ENCODE measurements at places on chromosomes 12 and 14.

DNA sequence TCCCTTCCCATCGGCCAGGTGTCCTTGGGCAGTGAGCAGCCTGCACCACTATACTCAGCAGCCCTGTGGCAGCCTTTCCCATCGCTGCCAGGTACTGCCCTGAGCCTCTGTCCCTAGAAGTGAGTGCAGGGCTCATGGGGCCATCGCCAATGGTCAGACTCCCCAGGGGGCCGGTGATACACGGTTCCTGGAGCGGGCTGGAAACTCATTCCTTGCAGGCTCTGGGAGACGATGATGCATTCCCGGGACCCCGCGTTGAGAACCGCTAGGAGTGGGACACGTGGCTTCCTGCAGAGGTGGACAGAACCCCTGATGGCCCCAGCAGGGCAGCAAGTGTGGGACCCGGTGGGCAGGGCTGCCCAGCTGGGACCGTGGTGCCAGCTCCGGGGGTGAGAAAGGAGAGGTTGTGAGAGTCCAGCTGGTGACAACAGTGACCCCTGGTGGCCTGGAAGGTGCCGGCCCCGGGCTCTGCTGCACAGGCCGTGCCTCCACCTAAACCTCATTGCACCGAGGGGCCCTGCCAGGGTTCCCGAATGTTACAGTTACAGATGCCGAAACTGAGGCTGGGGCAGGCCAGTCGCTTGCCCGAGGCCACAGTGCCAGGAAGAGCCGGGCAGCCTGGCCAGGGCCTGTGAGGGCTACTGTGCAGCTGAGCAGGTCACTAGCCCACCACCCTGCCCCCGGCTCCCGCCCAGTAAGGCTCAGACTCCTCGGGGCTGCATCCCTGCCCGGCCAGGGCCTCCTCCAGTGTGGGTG lies 33.8 kb downstream of the FBRSL1 start:
- peak; percentile 90 for DNase-seq

DNA sequence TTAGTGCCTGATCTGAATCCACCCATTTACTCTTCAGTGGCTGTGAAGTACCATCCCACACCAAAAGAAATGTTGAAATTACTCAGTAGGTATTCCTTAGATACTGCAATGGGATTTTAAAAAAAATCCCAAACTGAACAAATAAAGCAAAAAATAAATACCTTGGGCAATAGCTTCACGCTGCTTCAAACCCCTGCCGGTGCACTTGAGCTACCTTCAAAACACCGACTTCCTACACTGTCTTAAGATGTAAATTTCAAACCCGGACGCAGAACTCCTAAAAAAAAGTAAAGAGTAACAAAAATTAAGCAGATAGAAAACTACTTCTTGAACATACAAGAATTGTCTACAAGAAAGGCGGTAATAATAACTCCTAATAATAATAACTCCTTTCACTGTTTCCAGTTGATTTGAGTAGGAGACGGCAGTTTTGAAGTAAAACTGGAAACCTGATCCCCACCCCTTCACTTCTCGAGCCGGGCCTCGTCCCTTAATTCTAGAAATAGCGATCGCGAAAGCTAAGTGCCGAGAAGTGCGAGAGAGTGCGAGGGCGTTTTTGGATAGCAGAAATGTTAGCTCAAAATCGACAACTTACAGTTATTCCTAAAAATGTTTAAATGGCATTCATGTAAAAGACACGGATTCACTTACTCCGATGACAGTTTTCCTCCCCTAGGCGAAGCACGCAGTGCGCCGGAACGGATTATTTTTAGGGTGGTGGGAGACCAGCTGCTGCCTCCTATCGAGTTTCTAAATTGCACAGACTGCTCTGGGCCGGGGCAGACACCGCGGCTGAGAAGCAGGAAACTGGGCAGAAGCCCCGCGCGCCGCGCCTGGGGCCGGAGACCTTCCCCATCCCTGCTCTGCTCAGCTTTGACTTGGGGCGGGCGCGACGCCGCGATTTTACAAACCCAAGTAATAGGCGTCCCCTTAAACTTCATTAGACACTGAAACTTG lies at the start of gene ABCC9:
Gene ABCC9 (minus strand): TSS at position 878 of the 957 bp plus-strand sequence. CDS start 4,752 bp downstream, outside the sequence.
- no peak for DNase-seq

- DNase-seq: no peak
Observed at GRCh38 chr12:132453361-132454192, 36.4 kb upstream of the FBRSL1 start.

DNA sequence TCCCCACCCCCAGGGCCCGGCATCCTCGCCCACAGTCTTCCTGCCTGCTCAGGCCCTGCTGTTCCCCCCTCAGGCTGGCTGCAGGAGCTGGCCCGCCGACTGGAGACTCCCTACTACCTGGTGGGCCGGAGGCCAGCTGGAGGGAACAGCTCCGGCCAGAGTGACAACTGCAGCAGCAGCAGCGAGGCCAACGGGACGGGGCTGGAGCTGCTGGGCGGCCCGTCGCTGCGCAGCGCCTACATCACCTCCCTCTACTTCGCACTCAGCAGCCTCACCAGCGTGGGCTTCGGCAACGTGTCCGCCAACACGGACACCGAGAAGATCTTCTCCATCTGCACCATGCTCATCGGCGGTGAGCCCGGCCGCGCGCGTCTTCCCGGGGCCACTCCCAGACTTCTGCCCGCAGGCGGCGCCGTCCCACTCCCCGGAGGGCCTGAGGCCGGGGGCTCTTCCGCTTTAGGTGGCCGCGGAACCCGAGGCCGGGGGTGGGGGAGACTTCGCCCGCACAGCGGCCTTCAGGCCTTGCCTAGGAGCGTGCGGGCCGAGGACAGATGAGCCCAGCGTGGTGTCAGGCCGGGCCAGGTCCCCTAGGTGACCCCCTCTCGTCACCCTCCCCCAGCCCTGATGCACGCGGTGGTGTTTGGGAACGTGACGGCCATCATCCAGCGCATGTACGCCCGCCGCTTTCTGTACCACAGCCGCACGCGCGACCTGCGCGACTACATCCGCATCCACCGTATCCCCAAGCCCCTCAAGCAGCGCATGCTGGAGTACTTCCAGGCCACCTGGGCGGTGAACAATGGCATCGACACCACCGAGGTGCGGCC lies 10.2 kb downstream of the KCNH3 start:
- DNase-seq: peak; percentile 80

DNA sequence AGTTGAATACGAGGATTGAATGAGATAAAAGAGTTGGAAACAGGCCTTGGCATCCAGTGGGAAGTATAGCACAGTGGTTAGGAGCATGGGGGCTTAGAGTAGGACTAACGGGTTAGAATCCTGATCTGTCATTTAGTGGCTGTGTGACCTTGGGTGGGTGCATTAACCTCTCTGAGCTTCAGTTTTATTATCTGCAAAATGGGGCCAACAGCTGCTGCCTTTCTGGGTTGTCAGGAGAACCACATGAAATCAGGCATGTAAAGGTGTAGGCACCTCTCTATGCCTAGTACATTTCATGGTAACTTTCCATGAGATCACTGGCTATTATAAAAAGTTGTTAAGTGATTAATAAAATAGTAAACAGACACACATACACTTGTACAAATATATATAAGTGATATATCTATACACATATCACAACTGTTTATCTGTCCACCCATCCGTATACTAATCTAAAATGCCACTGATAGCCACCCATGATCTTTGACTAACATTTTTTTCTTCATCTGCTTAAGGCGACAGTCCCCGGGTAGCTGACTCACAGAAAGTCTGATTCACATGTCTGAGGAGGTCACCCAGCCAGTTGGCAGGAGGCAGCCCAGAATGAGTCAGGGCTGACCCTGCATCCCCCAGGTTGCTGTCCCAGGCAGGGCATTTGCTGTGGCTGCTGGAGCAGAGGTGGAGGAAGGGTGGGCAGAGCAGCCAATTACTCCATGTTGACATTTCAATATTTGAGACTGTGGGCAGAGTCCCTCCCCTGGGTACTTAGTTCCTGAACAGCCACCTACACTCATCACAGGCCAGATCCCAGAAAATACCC lies 125.6 kb upstream of the NOS1 start:
- DNase-seq: no peak

GRCh38 chr12:116726694-116727093 lies 11.2 kb downstream of the SPRING1 start:
- no peak for DNase-seq

- DNase-seq: no peak
Observed at GRCh38 chr12:27602516-27602915, 78.5 kb downstream of the PPFIBP1 start.

- DNase-seq: no peak
Observed at GRCh38 chr12:124870515-124870914, 6.9 kb upstream of the SCARB1 start.

GRCh38 chr14:51744372-51745130 lies 92.8 kb downstream of the FRMD6 start:
- no peak for DNase-seq

DNA sequence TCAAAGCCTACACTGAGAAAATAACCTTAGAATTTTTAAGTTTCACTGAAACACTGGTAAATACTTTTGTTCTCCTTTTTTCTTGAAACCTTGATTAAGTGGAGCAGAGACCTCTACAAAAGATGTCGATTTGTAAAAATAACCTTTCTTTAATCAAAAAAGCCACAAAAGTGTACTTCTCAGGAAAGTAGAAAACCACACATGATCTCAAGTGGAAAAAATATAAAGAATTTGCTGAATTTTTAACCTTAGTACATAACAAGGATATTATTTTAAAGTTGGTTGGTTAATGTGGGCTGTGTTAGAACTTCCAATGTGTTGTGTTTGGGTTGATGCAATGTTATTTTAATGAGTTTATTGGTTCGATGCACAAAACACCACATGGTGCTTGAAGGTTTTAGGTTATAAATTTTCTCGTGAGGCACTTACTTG lies 8.6 kb downstream of the LGR5 start:
- DNase-seq: no peak

- DNase-seq: no peak
Observed at GRCh38 chr14:72590577-72590976, 303.3 kb downstream of the DPF3 start.

- DNase-seq: no peak
Observed at GRCh38 chr12:80373666-80374065, 70.4 kb upstream of the PTPRQ start.

GRCh38 chr12:109295764-109296425 lies 13.2 kb downstream of the FOXN4 start:
- no peak for DNase-seq

- no peak for DNase-seq
Observed at GRCh38 chr12:26044007-26044394, 80.8 kb downstream of the BHLHE41 start.
